ENCODE measurements at places on chromosomes 12 and 14.

DNA sequence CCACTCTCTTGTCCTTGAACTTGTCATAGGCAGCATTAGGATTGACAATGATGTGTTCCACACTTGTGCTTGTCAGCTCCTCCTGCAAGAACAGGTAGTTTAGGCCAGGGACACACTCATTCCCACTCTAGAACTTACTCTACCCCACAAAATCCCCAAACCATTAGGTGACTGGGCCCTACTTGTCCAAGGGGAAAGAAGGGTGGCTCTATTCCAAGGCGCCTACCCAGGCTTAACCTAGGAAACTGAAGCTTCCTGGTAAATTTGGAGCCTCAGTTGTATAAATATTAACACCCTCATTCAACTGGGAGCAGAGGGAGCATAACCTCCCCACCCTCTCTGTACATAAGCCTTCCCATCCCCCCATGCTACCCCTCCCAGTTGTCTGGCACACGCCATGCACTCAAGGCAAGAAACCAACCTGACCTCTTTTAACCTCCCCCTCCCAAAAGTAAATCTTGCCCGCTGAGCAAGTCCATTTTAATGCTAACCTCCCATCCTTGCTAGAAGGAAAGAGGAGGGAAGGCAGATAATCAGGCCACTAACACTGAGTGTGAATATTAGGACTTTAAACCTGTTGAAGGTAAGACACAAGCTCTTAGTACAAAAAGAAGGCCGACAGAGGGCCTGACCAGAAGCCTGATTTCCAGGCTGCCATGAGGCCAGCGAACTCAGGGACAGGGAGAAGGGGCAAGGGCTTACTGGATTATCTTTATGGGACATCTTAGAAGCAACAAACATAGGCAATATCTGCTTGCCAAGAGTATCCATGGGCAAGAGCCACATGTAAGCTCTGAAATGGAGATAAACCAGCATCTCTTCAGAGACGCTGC is 11.0 kb downstream of the DCTN2 start:
- DNase-seq = no peak

DNA sequence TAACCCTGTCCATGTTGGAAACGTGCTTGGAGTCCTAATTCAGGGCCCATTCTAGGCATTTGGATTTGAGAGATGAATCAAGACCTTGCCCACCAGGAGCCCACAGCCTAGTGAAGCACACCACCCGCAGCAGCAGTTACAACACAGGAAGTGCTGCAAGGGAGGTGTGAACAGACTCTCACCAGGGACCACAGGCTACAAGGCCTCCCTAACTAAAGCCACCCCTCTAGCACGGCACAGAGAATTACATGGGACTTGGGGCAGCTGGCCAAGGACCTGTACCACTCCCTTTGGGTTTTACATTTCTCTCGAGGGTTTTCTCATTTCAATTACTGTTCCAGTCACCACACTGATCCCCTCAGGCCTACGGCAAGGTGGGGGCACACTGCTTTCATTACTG is 49.5 kb upstream of the FOXN3 start:
- no peak for DNase-seq

GRCh38 chr12:29782285-29782870 is 1.4 kb downstream of the TMTC1 start:
- no peak for DNase-seq

DNA sequence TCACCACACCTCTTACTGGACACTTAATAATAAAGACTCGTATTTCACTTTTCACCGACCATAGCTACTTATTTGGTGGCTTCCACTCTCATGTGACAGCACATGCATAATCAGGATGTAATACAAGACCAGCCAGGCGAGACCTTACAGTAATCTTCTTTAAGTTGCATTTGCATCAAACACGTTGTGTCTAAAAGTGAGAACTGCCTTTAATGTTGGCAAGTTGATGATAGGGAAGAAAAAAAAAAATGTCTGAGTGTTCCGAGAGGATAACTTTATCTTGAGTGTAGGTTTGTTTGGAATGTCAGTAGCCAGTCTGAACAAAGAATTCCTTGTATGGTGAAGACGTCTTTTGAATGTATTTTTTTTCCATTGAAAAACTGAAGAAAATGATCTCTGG is 440.4 kb downstream of the ADAMTS20 start:
- no peak for DNase-seq

DNA sequence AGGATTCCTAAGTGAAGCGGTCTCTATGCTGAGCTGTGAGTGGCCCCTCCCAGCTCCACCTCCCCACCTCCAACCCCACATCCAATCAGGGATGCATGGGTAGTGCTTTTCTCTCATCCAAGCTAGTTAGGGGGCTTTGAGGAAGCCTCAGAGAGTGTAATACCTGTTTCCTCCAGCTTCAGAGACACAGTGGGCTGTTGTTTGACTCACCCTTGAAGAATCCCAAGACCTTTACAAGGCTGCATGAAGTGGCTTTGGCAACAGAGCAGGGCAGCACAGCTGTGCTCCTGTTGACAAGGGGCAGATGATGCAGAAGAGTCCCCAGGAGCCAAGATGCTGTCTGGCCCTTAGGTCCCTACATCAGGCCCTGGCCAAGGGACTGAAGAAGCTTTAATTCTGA is 27.1 kb upstream of the CLMN start:
- DNase-seq = no peak

- no peak for DNase-seq
Observed at GRCh38 chr12:14326699-14327098, 38.8 kb upstream of the ATF7IP start.

GRCh38 chr14:90785876-90786450 is 30.3 kb downstream of the TTC7B start:
- no peak for DNase-seq

DNA sequence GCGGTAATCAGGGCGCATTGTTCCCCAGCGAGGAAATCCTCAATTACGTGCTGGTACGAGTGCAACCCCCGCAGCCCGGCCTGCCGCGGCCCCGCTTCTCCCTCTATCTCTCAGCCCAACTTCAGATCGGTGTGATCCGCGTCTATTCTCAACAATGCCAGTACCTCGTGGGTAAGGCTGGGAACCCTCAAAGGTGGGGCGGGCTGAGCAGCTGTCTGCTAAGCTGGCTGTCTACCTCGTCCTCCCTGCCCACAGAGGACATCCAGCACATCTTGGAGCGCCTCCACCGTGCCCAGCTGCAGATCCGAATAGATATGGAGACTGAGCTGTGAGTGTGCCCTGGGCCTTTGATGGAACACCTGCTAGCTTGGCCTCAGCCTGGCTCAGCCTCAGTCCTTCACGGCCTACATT is 996 bp downstream of the REC8 start:
- DNase-seq = no peak

DNA sequence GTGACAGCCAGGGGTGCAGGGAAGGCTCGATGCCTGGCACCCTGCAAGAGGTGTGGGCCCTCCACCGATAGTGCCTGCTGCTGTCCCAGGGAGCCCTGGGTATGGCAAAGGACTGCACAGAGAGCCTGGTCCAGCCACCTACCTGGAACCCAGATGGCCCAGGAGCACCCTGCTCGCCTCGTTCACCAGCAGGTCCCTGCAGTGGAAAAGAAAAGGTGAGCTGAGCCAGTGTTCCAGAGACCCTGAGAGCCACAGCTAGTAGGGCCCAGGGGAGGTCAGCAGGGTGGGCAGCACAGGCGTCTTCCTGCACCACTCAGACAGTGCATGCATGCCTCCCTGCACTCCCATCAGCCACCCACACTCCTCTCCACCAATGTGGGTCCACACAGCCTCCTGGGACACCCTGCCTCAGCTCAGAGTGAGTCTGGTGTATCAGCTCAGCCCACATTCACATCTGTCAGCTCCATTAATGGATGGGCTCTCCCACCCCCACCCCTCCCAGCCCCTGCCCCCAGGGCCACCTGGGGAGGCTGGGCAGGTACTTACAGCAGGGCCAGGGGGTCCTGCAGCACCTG is 20.2 kb downstream of the TMEM106C start:
- no peak for DNase-seq

GRCh38 chr14:46256381-46256780 is 395.2 kb downstream of the RPL10L start:
- DNase-seq = no peak

DNA sequence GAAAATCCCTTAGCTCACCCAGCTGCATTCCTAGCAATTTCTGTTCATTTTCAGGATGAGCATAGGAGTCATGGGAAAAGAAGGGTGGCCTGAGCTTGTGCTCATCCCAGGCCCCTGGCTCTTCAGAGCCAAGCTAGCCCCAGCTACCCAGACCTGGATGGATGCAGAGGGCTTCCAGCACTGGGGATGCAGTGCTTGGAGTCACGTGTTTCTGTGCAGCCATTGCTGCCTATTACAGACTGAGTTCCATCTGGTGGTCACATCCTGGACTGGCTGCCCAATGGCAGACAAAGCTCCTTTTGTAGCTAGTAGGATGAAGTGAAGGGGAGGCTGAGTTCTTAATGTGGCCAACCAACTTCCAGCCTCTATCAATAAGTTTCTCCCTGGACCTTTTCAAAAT is 54.2 kb upstream of the JDP2 start:
- DNase-seq = no peak

- no peak for DNase-seq
Observed at GRCh38 chr12:13443498-13443897, 247.0 kb downstream of the EMP1 start.

DNA sequence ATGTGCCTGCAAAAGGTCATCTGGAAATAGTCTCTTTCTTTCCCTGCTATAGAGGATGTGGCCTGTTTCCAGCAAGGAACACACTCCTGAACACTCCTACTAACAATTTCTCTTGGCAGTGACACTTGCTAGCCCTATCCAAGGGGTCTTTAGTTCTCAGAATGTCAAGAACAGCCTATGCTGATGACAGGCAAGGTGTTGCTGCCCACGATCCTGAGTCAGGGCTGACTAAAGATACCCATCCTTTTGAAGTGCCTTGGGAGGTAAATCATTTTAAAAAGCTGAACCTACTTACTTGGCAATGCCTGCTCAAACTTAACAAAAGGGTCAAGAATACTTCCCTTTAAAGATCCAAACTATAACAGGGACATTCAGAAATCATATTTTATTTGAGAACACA is 1146.4 kb downstream of the VRK1 start:
- no peak for DNase-seq

GRCh38 chr12:53998900-53999236 is 1.1 kb upstream of the HOXC9 start:
- DNase-seq = no peak

DNA sequence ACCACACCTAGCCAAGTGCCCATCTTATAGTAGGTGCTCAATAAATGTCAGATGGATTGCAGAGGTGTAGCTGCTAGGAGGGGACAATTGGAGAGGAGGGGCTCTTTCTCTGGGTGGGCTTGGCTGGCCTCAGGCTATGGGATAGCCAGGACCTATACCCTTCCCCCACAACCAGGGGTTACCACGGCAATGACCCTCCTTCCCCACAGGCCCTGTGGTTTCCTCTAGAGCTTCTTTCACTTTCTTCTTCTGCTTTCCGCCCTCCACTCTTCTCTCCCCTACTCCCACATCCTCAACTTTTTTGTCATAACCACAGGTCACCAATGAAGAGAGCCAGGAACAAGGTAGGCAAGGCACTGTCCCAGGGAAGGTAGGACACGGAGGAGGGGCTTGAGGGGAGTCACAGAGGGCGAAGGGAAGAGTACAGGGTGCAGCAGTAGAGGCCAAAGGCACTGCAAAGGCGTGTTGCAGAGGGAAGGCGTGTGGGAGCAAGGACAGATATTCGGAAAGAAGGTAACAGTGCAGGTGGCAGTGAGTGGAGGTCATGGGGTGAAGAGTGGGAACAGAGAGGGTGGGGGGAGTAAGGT is 1.9 kb upstream of the ITGB7 start:
- DNase-seq = no peak

DNA sequence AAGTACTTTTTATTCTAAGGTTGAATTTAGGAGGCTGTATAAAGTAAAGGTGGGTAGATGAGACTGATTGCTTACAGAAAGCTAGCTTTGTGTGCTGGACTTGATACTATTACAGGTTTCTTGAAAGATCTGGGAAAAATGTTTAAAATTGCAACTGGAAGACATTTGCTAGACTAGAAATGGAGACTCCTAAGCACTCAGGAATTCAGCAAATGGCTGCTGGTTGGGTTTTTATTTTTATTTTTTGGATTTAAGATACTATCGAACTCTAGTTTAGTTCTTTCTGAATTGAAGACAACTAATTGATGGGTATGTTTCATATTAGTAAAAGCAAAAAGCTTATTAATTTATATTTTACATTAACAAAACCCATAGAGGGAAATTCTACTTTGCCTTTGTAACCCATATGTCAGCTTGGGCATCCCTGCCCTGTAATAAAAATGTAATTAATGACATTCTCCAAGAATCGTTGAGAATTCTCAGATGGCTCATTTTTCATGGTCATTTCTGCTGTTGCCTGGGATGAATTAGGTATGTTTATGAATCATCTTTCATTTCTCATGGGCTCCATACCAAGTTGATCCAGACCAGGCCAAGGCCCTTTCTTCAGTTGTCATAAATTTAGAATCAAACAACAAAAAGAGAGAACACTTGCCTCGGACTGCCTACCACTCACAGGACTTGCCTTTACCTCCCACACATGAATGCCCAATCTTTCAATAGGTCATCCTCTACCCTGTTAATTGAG is 102.1 kb downstream of the ERGIC2 start:
- no peak for DNase-seq

DNA sequence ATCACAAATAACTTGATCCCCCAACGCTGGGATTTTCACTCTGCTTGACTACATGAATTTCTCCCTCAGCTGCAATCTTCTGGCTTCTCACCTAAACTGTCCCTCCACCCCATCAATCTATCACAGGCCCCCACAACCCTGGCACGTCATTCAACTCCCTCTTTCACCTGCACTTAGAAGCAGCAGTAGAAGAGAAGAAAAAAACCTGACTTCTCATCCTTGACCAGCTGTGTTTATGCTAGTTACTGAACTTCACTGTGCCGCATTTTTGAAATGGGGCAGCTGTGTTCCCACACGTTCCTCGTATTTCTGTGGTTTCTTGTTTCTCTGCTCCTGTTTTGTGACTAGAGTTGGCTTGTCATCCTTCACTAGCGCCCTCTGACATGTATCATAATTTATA is 35.0 kb downstream of the ITPR2 start:
- no peak for DNase-seq

- no peak for DNase-seq
Observed at GRCh38 chr12:113870890-113871289, 95.2 kb downstream of the RBM19 start.

DNA sequence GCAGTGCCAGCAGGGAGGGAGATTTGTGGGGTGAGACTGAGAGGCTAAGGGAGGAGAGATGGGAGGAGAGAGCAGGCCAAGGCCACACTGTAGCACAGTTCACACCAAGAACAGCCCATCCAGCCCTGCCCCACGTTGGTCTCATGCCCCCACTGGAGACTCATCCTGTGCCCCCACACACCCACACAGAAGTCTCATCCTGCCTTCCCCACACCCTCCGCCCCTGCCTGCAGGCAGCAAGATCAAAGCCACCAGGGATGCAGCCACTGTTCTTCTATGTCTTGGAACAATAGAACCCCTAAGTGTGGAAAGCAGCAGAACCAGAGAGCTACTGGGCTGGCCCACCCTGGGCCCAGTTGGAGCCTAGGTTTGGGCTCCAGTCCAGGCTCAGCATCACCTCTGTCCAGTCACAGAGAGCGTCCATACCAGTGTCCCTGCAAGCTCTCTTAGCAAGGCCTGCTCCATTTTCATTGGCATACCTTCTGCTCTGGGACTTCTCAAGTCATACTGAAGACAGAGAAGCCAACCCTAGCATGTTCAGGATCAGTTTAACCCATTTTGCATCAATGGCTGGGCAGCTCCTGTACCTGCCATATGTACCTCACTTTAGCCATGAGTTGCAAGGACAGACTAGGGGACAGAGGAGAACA is 31.7 kb upstream of the HDAC7 start:
- DNase-seq = no peak

Data from T-helper 1 cell (primary cell).